ENCODE measurements at places on chromosomes 2 and 18. TPM values are rescaled to one million over a fixed set of nuclear protein-coding genes. Genes with fewer than 3 reads are reported as not detected.

- DNase-seq = no peak
Observed at GRCh38 chr2:230774348-230774951, 61.8 kb downstream of the CAB39 start.

DNA sequence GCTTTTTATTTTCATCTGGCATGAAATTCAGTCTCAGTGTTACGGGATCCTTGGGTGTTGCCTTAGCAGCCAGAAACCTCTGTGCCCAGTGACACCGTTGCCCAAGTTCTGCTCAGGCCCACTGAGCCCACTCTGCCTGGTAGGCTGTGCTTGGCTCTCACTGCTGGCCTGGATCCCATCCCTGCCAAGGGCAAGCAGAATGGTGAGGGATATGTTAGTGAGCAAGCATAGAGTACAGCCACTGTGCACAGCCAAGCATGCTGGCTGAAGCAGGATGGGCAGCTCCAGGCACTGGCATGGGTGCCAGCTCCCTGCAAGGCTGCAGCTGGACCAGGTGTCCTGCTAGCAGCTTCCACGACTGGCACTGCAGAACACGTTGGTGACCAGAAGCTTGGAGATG lies 194.7 kb upstream of the TFPI start:
- DNase-seq = no peak

DNA sequence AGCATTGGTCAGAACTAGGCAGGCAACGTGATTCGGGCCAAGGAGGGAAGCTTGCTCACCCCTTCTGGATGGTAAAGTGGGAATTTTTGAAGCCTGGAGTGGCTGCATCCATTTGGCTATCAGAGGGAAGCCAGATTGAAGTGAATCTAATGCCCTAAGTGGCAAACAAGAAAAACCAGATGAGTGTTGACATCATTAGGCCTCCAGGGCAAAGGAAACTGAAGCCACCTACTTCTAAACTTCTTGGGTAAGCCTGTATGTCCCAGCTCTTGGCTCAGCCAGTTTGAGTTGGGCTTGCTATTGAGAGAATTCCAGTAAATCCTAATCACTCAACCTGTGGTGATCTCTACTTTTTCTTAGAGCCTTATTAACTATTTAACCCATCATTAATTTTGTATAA lies 20.9 kb downstream of the SOX11 start:
- DNase-seq = no peak

DNA sequence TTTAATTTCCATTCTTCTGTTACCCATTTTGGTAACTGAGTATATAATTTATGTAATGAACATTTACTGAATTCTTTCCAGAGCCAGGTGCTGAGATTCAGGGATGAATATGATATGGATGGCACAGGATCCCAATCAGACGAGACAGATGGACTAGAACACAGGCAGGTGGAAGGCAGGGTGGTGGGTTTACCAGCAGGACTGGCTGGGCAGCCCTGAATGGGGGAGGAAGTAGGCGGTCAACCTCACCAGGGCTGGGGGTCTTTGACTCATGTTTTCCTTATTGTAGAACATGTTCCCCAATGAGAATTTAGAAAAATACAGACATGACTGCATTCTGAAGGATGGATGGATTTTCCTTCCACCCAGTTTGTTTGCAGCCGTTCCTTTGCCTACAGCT lies 80.3 kb downstream of the CIB4 start:
- DNase-seq = no peak

RAB6C gene
- total RNA-seq = under 0.01 TPM

UGT1A9 gene
- total RNA-seq = under 0.01 TPM
